Caco-2 (cell line): ENCODE measurements at places on chromosomes 4 and X. TPM values are rescaled to one million over a fixed set of nuclear protein-coding genes. Genes with fewer than 3 reads are reported as not detected.

CSN1S1 gene
- not detected in 2 replicates for total RNA-seq

EVC2 gene
- not detected in 2 replicates for total RNA-seq

SLC9B1 gene
- total RNA-seq, result 1.7 TPM in 1 of 2 replicates, not detected in the other

PHOX2B gene
- total RNA-seq, result not detected in 2 replicates

PLK4 gene
- 28.2 and 31.1 TPM in 2 replicates for total RNA-seq

NKX3-2 gene
- total RNA-seq, result 1.7 and 2.4 TPM in 2 replicates

TRMT2B gene
- 23.6 and 28.1 TPM in 2 replicates for total RNA-seq

SPANXA2 gene
- not detected in 2 replicates for total RNA-seq

GRCh38 chr4:26584725-26585124, 841 bp downstream of the TBC1D19 start:
- no peak for DNase-seq

DNA sequence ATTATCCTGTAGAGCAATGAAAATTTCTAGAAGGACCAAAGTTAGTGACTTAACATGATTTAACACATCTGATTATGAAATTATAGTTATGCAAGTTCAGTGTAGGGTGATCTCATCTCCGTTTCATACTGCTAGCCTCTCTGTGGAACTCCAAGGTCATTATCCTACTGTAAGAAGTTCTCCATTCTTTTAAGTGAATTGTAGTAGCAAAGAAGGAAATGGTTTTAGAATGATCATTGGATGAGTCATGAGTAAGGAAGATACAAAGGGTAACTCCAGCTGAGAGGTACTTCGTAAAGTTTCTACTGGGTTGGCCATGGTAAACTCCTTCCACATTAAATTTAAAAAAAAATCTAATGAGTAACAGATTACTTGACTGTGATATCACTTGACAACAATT, 215.0 kb upstream of the GIMD1 start:
- no peak for DNase-seq

GRCh38 chr4:157222771-157223160, 2.2 kb downstream of the GRIA2 start:
- no peak for DNase-seq

DNA sequence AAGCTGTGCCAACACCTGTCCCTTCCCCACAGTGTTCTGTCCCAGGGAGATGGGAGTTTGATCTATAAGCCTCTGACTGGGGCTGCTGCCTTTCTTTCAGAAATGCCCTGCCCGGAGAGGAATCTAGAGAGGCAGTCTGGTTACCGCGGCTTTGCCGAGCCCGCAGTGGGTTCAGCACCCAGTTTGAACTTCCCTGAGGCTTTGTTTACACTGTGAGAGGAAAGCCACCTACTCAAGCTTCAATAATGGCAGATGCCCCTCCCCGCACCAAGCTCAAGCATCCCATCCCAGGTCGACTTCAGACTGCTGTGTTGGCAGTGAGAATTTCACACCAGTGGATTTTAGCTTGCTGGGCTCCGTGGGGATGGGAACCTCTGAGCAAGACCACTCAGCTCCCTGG, 33.3 kb upstream of the ARSJ start:
- DNase-seq, result no peak

DNA sequence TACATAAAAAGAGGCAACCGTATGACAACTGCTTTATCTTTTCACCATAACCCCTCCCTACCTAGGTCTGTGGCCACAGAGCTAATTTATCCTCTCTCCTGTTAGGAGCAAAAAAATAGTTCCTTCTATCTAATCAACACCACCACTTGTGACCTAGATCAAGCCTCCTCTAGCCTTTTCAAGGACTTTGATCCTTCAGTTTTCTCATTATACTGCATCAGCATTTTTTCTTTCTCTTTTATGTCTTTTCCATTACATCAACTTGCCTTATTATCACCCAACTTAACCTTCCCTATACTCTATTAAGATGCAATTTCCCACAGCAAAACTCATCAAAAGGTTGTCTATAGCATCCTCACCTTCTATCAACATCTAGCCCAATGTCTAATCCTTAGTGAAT, 211.0 kb downstream of the ANKRD50 start:
- DNase-seq, result no peak

GRCh38 chr4:125314676-125315575, at the start of gene FAT4:
TSS of gene FAT4 (plus strand) at chr4:125314955. CDS start at chr4:125316412, 1,457 bp downstream.
- peak; percentile 86 for DNase-seq

DNA sequence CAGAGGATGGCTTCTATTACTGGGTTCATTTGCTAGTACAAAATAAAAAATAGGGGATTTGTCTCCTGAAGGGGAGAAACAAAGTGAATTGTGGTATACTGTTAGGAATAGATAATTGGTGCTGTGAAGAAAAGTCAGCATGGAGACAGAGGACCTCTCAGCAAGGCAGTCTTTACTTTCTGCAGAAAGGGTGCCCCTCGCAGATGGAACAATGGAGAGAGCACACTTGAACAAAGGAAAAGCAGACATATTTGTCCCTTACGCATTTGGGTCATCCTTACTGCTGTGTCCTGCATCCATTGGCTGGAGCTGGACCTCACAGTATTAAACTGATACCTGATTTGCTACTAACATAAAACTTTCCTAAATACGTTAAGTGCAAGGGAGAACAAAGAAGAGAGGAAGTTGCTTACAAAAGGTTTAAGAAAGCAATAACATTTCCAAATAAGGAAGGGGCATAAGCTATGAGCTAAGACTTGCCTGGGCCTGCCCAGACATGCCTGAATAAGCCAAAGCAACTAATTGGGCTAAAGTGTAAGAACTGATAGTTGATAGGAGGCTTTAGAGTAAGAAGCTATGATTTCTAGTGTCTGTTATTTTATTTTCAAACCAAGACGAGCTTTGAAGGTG, 83.8 kb downstream of the CCKAR start:
- no peak for DNase-seq

DNA sequence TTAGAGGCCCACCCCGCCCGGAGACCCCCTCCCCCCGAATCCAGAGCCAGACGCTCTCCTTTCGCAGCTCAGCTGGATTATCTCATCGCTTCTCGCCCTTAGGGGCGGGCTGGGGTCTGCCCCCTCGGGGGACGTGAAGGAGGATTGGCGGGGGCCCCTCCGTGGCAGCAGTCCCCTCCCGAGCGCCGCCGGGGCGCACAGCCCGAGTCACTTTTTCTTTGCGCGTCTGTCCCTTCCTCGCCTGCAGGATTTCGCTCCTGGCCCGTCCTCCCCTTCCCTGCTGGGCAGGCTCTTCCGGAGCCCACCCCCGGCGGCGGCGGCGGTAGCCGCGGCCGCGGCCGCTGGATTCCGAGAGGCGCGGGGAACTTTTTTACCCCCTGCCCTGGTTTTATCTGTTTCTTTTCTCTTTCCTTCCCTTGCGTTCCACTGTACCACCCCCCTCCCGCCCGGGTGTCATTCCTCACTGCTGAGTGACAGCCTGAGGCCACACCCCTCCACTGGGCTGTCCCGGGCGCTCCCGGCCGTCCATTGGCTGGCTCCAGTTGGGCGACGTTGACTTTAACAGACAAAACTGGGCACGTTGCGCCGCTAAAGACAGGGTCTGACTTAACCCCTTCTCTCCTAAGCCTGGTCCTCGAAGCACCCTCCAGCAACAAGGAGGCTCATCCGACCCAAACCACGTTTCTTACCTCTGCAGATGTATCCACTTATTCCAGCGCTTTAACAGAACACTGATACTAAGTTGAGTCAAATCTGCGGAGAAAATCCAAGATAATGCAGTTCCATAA, 492 bp upstream of the NKX3-2 start:
- DNase-seq, result peak; percentile 93

DNA sequence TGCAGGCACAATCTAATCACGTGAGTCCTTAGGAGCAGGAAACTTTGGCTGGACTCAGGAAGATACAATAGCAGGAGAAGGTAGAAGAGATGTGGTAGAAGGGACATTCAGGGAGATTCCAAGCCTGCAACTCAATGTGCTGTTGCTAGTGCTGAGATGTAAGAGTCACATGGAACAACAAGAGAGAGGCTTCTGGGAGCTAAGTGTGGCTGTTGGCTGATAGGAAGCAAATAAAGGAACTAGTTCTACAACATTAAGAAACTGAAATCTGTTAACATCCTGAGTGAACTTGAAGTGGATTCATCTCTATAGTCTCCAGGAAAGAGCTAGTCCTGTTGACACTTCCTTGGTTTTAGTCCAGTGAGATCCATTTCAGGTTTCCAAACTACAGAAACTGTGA, 1207.4 kb downstream of the ADGRL3 start:
- no peak for DNase-seq

DNA sequence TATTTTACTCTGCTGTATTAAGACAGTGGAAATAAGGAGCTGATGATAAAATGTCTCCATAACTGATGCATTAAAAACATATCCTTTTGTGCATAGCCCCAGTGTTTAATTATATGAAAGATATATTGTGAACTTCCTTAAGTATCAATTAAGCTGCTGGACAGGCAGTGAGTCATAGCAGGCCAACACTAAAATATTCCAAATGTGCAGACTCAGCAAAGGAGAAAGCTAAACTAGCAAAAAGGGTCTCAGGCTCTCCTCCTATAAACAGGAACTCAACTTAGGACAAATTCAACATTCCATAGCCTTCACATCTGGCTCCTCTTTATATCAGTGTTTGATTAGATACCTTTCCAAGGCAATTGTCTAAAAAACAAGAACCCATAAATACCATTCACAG, 15.6 kb downstream of the TNMD start:
- no peak for DNase-seq

DNA sequence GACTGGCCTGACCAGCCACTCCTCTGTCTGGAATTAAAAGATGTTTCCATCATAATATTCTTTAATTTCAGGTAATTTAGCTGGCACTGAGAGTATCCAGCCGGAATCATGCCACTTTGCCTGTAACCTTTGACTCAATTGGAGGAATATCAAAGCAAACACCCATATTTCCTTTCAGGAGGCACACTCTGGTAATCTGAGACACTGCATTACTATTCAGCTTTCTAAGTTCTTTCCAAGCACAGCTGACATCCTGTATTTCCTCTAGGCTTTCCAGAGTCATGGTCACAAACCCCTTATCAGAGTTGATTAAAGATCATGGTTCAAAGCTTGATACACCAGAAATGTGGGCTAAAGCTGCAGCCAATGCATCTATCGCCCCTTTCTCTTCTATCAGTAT, 29.3 kb downstream of the INTS12 start:
- DNase-seq, result no peak

GRCh38 chr4:5827108-5828004, 65.5 kb downstream of the CRMP1 start:
- DNase-seq, result no peak

DNA sequence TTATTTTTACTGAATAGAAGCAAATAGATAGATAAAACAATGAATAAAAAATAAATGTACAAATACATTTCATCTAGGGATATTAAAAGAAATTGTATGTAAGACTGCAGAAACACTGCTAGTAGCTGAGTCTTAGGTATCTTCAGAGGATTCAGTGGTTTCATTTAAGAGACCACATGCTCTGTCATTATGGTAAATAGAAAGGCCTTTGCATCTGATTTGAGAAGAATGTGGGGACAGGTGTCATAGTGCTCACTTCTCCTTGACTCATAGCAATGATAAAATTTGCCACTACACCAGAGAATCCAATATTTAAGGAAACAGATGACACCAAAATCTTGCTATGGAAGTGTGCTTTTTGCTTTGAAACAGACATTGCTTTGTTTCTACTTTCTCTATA, 59.8 kb upstream of the PPP1R2C start:
- DNase-seq, result no peak

DNA sequence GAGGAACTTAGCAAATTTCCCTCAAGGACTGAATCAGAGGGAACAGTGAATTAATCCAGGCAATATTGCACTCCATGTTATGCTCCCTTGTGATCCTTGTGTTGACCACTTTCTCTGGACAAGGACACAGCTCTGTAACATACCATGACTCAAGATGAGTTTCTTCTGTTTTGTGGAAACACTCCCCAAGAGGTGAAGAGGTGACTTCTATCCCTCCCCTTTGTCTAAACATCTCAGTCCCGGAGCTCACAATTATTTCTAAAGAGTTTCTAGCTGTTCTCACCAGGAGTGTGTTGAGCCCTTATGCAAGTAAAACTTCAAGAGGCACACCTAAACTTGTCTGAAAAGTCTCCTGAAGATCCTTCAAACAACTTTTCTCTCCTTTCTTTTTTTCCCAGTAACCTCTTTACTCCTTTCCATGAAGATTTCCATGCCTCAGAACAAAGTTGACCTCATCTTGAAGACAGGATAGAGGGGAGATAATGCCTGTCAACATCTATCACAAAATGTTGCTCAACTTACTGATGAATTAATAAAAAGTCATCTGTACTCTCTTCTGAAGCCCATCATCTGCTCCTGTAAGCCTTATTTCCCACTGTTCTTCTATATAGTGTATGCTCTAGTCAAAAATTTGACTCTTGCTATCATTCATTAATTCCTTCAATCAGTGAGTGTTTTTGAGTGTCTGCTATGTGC, 429.1 kb downstream of the SPRY1 start:
- no peak for DNase-seq

- DNase-seq, result no peak
Observed at GRCh38 chr4:123986268-123986798, 589.7 kb downstream of the SPRY1 start.

GRCh38 chr4:48270951-48271473, 1.4 kb upstream of the TEC start:
- no peak for DNase-seq

DNA sequence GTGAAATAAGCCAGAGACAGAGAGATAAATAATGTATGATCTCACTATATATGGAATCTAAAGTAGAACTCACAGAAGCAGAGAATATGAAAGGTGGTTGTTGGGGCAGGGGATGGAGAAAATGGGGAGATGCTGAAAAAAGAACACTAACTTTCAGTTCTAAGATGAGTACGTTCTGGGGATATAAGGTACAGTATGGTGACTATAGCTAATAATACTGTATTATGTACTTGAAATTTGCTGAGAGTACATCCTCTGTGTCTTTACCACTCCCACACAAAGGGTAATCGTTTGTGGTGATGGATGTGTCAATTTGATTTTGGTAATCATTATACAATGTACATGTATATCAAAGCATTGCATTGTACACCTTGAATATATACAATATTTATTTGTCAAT, 6.6 kb downstream of the FBXL5 start:
- DNase-seq, result no peak

DNA sequence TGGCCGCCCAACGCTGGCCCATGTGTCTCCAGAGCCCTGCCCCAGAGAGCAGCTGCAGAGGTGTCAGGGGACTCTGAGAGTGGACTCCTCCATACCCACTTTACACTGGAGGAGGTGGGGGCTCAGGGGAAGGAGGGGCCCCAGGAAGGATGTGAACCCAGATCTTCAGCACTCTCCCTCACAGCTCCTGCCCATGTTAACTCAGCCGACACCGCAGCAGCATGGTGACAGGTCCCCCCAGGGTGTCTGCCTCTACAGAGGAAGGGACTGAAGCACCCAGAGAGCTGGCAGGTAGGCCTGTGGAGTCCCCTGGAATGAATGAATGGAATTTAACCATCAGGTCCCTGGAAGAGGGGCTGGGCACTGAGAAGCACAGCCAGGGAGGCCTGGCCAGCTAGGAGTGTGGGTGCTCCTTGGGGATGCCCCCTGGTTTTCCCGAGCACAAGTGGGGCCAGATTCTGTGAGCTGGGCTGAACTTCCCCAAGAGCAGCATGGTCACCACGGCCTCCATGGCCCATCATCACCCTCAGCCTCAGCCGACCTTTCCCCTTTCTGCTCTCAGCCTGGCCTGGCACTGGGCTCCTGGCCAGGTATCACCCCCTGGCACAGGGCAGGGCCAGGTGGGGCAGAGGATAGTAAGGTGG, 21.9 kb downstream of the SH3BP2 start:
- DNase-seq, result no peak

- DNase-seq, result no peak
Observed at GRCh38 chr4:156773648-156774357, 197.8 kb downstream of the PDGFC start.
